ENCODE measurements at places on chromosomes 6 and 20. TPM values are rescaled to one million over a fixed set of nuclear protein-coding genes. Genes with fewer than 3 reads are reported as not detected.

Gene EPB41L1
- total RNA-seq = 38.6 TPM

Gene SLC26A8
- total RNA-seq = 0.33 TPM

Gene VSX1
- not detected for total RNA-seq

Gene KAT14
- total RNA-seq = 11.8 TPM

Gene CGA
- total RNA-seq = not detected

Gene CYP39A1
- 4.2 TPM for total RNA-seq

Gene TEAD3
- total RNA-seq = 43.5 TPM

Gene KHDRBS2
- 0.32 TPM for total RNA-seq

GRCh38 chr6:51842061-51842803, 245.2 kb downstream of the PKHD1 start:
- no peak overlapping the region for H3K4me3 ChIP-seq
- no peaks in the 10 kb centered on the region for H3K4me1 ChIP-seq
- no peaks in the 10 kb centered on the region for H3K36me3 ChIP-seq

DNA sequence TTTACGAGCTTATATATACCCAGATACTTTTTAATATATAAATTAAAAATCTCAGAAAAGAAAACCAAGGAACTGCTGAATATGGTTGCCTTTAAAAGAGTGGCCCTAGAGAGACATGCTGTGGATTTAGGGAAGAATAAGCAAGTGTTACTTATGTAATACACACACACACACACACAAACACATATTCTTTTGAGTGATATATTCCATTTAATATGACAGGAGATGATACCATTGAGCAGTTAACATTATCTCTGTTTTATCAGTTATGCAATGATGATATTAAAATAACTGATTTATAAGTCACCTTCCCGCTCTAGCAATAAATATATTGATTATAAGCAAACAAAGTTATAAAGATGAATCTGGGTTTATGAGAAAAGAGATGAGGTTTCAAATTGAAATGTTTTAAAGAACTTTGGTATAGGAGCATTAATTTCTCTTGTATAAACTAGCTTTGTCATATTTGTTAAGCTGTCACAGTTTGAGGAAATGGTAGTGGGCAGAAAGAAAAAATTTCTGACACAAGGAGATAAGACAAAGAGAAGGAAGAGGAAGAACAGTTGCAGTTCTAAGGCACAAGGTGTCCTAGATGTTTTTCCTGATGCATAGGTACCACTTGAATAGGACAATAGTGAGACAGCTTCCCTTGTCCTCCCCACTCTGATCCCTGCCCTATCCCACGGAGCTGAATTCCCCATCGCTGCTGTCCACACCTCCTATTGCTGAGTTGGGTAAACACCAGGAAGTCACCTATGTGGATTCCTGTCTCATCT, 26.4 kb downstream of the GPX5 start:
- H3K4me3 ChIP-seq = no peak overlapping the region
- no peaks in the 10 kb centered on the region for H3K36me3 ChIP-seq
- H3K27me3 ChIP-seq = no peaks in the 10 kb centered on the region
- DNase-seq = no peak
- no peaks in the 10 kb centered on the region for H3K4me1 ChIP-seq

- H3K4me1 ChIP-seq = peaks cover 4% of the 10 kb centered on the region
- H3K27me3 ChIP-seq = no peaks in the 10 kb centered on the region
- no peak overlapping the region for H3K4me3 ChIP-seq
- no peaks in the 10 kb centered on the region for H3K36me3 ChIP-seq
These were observed 6.0 kb downstream of the SCUBE3 start for GRCh38 chr6:35219683-35220326.

DNA sequence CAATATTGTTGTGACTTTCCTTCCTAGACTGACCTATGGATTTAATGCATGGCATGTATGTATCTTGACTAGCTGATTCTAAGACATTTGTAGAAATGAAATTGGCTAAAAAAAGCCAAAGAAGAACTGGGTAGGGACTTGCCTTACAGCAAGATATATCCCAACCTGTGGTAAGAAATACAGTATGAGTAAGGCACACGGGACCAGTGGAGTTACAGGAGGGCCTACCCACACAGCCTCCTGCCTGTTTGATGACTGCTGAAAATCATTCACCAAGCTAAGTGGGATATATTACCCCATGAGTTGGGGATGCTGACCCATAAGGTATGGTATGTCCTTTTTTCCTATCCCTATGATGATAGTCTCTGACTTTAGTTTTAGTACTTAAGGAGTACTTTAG, 112.2 kb downstream of the INSM1 start:
- no peak overlapping the region for H3K27ac ChIP-seq
- peaks cover 3% of the 10 kb centered on the region for H3K36me3 ChIP-seq
- no peaks in the 10 kb centered on the region for H3K27me3 ChIP-seq

- H3K4me1 ChIP-seq = no peaks in the 10 kb centered on the region
- no peaks in the 10 kb centered on the region for H3K27me3 ChIP-seq
- H3K4me3 ChIP-seq = no peak overlapping the region
- peak; percentile 59 for DNase-seq
- no peak overlapping the region for H3K27ac ChIP-seq
- H3K36me3 ChIP-seq = no peaks in the 10 kb centered on the region
These were observed 973.5 kb upstream of the MAP3K7 start for GRCh38 chr6:91560409-91560808.

GRCh38 chr6:100724696-100725095, 156.4 kb downstream of the ASCC3 start:
- no peaks in the 10 kb centered on the region for H3K4me1 ChIP-seq
- no peak overlapping the region for H3K4me3 ChIP-seq
- H3K36me3 ChIP-seq = no peaks in the 10 kb centered on the region
- no peak overlapping the region for H3K27ac ChIP-seq

DNA sequence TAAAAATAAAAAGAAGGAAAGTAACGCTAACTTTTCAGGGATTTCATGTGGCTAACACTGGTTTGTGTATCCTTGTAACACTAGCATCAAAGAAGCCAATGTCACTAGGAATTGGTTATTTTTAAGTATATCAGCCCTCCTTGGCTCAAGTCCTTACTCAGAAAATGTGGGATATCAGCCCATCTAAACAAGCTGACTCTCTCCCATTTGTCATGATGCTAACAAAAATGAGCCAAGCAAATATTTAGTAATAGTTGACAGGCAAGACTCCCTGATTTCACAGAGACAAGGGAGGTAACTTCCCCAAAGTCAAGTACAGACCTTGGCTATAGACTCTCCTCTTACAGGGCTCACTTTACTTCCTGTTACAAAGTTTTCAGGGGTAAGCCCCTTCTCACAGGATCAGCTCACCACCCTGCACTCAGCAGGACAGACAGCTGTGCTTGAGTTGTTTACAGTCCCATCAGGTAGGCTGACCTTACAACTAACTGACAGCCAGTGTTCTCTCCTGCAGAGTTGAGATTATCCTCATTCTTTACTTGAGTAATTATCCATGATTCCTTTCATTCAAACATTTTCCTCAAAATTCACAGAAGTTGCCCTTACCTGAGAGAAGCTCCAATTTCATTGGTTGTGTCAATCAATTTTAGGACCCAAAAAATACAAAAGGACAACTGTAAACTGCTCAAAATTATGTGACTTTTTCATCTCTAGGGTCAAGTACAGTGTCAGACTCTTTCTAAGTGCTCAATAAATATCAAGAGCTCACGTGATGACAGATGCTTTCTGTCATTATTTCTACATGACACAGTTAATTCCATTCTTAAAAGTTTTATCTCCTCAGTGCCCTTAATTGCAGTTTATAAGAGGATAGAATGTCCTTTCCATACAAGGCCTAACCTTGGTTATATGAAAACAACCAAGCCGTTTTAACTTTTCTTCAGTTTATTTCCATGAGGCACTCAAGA, 38.1 kb upstream of the BMP5 start:
- H3K4me1 ChIP-seq = no peaks in the 10 kb centered on the region
- H3K27ac ChIP-seq = no peak overlapping the region

- H3K36me3 ChIP-seq = no peaks in the 10 kb centered on the region
- H3K4me3 ChIP-seq = no peak overlapping the region
- no peaks in the 10 kb centered on the region for H3K4me1 ChIP-seq
- H3K27ac ChIP-seq = no peak overlapping the region
These were observed 836.0 kb downstream of the MAFB start for GRCh38 chr20:39853050-39853449.

Data from aorta (tissue), 5 donors.